ENCODE measurements at places on chromosomes 13 and 19. TPM values are rescaled to one million over a fixed set of nuclear protein-coding genes. Genes with fewer than 3 reads are reported as not detected.

DNA sequence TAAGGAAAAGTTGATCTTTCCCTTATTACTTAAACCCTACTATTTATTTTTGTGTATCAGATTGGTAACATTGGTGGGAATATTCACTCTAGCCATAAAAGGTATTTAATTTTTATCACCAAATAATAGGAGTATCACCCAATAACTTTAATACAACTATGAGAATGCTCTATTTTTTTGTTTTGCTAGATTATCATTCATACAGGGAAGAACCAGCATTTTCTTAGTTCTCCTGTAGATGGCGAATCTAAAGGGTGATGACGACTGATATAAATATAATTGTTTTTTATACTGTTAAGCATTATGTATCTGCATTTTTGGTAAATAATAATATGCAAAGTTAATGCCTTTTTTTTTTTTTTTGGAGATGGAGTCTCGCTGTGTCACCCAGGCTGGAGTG is 7.9 kb upstream of the FRY start:
- no peak overlapping the region for H3K27ac ChIP-seq
- H3K4me1 ChIP-seq = no peaks in the 10 kb centered on the region
- H3K36me3 ChIP-seq = no peaks in the 10 kb centered on the region
- no peak overlapping the region for H3K4me3 ChIP-seq

GRCh38 chr19:2039959-2040646 is 10.9 kb downstream of the MKNK2 start:
- H3K4me3 ChIP-seq = no peak overlapping the region
- DNase-seq = no peak
- H3K4me1 ChIP-seq = peaks cover 20% of the 10 kb centered on the region
- peaks cover 20% of the 10 kb centered on the region for H3K36me3 ChIP-seq
- H3K27me3 ChIP-seq = no peaks in the 10 kb centered on the region

HIPK4 gene
- total RNA-seq = not detected

DNA sequence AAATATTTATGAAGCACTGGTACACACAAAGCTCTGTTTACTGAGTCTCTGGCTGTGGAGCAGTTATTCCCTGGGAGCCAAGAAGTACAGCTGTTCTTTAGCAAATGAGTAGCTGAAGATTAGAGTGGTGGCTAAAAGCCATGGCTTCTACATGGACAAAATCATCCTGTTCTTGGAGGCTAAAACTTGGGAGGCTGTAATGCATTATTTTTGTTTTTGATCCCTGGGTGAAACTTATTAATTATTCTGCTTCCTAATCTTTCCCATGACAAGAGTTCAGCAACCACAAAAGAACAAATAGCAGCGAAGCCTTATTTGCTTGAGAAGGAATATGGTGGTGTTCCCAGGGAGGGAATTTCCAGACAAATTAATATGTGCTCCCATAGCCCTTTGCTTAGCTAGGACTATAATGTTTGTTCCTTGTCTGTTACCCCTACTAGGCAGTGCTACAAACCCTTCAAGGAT is 109.5 kb downstream of the DCT start:
- no peak overlapping the region for H3K27ac ChIP-seq
- no peak for DNase-seq
- no peak overlapping the region for H3K4me3 ChIP-seq
- H3K27me3 ChIP-seq = peaks cover 5% of the 10 kb centered on the region
- no peaks in the 10 kb centered on the region for H3K36me3 ChIP-seq
- H3K4me1 ChIP-seq = no peaks in the 10 kb centered on the region

- no peaks in the 10 kb centered on the region for H3K36me3 ChIP-seq
- H3K4me3 ChIP-seq = no peak overlapping the region
- H3K27ac ChIP-seq = no peak overlapping the region
- peak; percentile 17 for DNase-seq
- H3K4me1 ChIP-seq = no peaks in the 10 kb centered on the region
These were observed 6.9 kb upstream of the CEACAM5 start for GRCh38 chr19:41701401-41702075.

GRCh38 chr13:60213236-60213744 is 49.6 kb upstream of the DIAPH3 start:
- no peak for DNase-seq
- H3K27ac ChIP-seq = no peak overlapping the region
- no peaks in the 10 kb centered on the region for H3K4me1 ChIP-seq
- H3K27me3 ChIP-seq = peaks cover 19% of the 10 kb centered on the region
- no peaks in the 10 kb centered on the region for H3K36me3 ChIP-seq

KLK11 gene
- total RNA-seq = not detected

PDCD2L gene
- total RNA-seq = 43.7 TPM

DNA sequence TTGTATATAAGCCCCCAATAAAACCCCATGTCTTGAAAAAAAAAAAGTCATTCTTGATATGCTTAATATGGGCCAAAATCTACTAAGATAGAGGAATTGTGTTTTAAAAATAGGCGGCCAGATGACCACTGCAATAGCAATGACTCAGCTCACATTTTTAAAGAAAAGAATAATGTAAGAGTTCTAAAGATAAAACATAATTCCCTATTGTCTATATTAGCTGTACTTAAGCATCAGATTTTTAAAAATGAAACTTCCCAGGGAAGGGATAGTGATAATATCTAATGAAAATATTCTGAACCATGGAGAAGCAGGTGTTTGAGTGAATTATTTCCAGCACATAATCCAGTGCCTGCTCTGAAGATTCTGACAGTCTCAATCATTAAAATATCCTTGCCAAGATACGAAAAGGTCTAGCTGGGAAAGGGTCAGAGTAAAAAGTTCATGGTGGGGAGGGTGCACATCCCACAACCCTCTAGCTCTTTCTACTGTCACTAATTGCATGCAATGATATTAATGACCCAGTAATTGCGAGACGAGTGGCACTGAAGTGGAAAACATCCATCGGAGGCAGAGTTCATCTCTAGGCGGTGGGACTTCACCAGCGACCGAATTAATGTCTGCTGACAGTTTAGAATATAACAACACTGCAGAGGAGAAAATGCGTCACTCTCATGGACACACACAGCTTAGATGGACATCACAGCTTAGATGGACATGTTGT is 31.6 kb downstream of the EFNB2 start:
- no peaks in the 10 kb centered on the region for H3K36me3 ChIP-seq
- no peak overlapping the region for H3K4me3 ChIP-seq
- no peak overlapping the region for H3K27ac ChIP-seq
- H3K4me1 ChIP-seq = peaks cover 7% of the 10 kb centered on the region
- no peak for DNase-seq

DNA sequence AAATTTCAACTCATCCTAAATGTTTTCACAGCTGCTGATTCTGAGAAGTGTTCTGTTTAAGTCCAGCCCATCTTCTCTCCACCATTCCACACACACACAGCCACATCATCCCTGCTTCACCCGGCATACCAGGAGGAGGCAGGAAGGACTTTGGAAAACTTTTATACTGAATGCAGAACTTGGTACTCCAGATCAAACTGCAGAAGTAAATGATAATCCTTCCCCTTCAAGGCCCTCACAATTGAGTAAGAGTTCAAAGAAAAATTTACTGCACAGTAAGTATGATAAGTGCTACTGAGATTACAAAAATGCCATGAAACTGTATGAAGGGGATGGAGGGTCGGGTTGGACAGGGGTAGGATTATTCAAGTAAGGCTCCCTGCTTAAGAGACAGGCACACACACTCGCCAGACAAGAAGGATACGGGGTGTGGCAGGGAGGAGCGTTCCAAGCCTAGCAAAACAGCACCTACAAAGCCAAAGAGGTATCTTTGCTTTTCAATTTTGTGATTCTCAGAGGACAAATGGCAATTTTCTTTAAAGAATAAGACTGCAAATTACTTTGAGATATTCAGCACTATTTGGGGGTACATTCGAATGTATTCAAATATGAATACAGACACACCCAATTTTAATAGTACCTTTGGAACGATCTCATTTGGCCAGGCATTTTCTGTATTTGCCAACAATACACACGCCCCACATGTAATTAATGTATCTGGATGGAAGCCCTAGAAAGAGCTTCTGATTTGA is 2.5 kb downstream of the USP12 start:
- H3K27ac ChIP-seq = peak overlapping the region; percentile 99
- peaks cover 4% of the 10 kb centered on the region for H3K36me3 ChIP-seq
- H3K4me3 ChIP-seq = peak overlapping the region; percentile 98
- DNase-seq = no peak
- no peaks in the 10 kb centered on the region for H3K27me3 ChIP-seq
- peaks cover 59% of the 10 kb centered on the region for H3K4me1 ChIP-seq

DNA sequence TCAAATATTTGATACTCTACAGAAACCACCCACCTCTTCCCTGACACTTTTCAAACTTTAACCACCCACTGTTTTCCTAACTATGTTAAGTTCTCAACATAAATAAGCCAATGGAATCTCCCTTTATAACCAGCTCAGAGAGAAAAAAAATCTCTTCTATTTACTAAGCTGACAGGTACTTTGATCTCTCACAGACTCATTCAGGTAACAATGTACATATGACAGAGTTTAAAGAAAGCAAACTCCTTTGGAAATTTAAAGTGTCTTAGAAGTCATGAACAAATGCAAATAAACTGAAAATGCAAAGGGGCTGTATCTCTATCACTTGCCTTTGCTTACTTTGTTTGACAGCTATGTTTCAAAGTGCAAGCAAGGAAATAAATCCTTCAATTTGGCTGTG is 109.3 kb downstream of the KLF12 start:
- H3K4me1 ChIP-seq = peaks cover 62% of the 10 kb centered on the region
- peak overlapping the region; percentile 75 for H3K27ac ChIP-seq
- peak overlapping the region; percentile 16 for H3K4me3 ChIP-seq

DNA sequence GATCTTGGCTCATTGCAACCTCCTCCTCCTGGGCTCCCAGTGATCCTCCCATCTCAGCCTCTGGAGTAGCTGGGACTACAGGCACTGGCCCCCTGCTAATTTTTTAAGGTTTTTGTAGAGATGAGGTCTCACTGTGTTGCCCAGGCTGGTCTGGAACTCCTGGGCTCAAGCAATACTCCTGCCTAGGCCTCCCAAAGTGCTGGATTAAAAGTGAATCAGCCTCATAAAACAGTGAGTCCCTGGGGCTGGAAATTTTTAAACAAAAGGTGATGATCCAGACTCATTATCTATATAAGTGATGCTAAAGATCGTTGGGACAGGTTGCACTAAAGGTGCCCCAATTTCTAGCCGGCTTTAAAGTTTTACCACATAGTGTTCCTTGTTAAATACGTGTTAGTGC is 112.7 kb downstream of the LMO7 start:
- H3K27me3 ChIP-seq = no peaks in the 10 kb centered on the region
- H3K4me1 ChIP-seq = no peaks in the 10 kb centered on the region
- DNase-seq = no peak

DNA sequence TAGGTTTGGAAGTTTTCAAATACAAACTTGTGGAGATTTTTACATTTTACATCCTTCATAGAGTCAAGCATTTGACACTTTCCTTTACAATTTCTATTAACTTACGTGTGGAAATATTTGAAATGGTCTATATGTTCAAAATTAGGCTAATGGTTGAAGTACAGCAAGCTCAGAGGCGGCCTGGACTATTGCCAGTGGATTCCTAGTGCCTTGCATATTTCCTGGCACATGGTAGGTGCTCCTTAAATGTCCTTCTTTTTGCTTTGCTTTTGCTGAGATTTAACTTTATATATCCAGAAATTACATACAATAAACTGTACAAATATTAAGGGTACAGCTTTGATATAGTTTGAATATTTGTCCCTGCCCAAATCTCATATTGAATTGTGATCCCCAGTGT is 93.9 kb downstream of the UBL3 start:
- no peak overlapping the region for H3K27ac ChIP-seq
- no peak overlapping the region for H3K4me3 ChIP-seq
- peaks cover 8% of the 10 kb centered on the region for H3K4me1 ChIP-seq
- no peak for DNase-seq
- H3K27me3 ChIP-seq = peaks cover 4% of the 10 kb centered on the region

ACP7 gene
- total RNA-seq = not detected

KCNJ14 gene
- total RNA-seq = 1.5 TPM
